ENCODE measurements at places on chromosomes 4 and X.
A peak's percentile ranks its signal among the peaks of the same experiment; 100 is the strongest.

GRCh38 chr4:97074531-97074930, 1068.7 kb downstream of the STPG2 start:
- no peak for DNase-seq

DNA sequence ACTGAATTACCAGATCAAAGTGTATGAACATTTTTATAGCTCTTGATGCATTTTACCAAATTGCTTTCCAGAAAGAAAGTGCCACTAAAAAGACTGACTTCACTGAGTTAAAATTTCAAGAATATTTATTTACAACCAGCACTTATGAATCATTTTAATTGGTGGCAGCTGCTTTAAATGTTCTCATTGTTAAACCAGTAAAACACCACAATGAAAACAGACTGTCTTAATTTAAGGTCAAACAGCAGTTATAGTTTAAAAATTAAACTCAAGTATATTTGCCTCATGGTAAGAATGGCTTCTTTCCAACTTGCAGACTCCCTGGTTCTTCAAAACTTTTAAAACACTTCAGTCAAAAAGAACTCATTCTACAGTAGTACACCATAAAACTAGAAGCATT, 36.9 kb downstream of the AMMECR1 start:
- DNase-seq = no peak

GRCh38 chrX:68940601-68941000, 111.8 kb downstream of the EFNB1 start:
- DNase-seq = no peak

DNA sequence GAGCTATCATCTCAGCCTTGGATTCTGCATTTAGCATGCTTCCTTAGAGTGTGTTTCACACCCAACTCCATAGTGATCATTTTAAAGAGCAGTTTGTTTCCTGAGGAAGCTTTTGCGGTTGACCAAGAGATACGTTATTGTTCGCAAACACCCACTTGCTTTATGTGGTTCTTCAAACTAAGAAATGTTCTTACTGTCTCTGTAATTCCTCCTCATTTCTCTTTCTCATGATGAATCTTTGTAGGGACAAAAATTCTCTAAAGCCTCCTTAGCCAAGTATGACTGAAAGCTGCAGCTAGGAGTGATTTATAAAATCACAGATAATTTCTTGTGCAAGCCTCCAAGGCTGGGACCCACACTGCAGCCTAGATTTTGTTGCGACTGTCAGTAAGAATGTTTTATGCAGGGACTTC, 10.0 kb downstream of the TNIP3 start:
- DNase-seq = peak; percentile 77

GRCh38 chr4:80308466-80308822, 27.1 kb upstream of the CFAP299 start:
- DNase-seq = no peak

DNA sequence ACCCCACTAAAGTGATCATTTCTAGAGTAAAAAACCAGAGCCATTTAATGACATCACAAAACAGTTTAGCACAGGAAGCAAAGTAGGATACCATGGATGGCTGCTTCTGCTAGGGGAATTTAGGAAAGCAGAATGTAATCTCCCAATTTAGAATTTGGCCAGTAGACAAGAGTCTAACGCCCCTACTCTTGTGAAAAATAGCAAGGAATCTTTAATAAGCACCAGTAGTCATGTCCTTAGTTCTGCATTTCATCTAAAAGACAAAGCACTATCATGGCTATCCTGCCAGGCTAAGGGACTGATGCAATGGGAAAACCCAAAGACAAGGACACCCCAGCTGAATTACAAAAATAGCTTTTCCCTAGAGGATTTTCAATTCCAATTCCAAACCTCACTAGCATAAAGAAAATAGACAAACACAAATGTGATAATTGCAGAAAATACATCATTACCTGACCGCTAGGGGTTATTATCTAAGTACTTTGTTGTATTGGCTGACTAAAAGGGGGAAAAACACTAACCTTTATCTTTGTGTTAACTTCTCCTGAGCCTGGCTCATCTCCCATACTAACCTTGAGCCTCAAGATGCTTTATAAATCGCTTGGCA, 2.6 kb upstream of the AMMECR1 start:
- peak; percentile 1 for DNase-seq

DNA sequence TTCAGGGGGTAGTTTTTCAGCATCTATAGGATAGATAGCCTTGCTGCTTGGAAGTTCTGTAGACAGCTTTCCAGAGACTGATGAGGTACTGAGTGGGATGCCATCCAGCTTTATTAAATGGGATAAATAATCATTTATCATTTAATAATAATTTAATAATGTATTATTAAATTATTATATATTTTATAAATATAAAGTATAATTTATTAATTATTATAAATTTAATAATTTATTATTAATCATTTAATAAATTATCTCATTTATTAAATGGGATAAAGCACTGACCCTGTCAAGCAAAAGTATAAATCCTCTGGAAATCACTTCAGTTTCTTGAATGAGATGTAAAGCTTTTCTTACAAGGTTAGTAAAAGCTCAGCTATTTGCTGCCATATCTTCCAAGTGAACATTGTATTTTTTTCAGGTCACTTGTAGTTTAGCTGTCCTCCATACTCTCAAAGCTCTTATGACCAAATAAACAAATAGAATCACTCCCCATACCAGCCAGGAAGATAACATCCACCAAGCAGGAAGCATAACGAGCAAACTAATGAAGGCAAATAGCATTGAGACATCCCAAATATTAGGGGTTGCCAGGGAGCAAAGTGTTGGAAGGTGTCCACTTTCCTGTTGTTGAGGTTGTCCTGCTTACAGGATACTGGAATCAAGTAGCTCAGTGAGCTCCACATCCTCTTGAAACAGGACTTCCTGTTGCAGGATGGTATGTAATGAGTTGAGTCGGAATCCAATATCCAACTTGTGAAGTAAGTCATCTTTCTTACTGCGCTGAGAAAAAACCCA, 88.9 kb downstream of the ZNF674 start:
- DNase-seq = no peak

Measured in suppressor macrophage (primary cell).